Activated naive CD4-positive, alpha-beta T cell (primary cell): ENCODE measurements at places on chromosomes 3 and 15.

- DNase-seq = no peak
Observed at GRCh38 chr15:64480891-64481290, 20.5 kb downstream of the ZNF609 start.

GRCh38 chr15:57502116-57502515, 89.6 kb upstream of the MYZAP start:
- no peak for DNase-seq

DNA sequence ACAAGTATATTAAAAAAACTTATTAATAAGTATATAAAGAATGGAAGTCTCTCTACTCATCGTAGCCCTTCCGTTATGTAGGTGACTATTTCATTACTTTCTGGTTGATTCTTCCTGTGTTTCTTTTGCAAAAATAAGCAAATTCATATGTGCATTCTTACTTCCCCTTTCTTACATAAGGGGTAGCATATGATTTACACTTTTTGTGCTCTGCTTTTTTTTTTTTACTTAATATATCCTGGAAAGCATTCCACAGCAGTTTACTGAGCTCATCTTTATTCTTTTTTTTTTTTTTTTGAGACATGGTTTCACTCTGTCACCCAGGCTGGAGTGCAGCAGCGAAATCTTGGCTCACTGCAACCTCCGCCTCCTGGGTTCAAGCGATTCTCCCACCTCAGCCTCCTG, 12.9 kb downstream of the SCAMP5 start:
- DNase-seq = no peak

GRCh38 chr3:171353423-171353822, 106.8 kb downstream of the TNIK start:
- no peak for DNase-seq

- DNase-seq = no peak
Observed at GRCh38 chr15:48360841-48361240, 29.6 kb downstream of the DUT start.

DNA sequence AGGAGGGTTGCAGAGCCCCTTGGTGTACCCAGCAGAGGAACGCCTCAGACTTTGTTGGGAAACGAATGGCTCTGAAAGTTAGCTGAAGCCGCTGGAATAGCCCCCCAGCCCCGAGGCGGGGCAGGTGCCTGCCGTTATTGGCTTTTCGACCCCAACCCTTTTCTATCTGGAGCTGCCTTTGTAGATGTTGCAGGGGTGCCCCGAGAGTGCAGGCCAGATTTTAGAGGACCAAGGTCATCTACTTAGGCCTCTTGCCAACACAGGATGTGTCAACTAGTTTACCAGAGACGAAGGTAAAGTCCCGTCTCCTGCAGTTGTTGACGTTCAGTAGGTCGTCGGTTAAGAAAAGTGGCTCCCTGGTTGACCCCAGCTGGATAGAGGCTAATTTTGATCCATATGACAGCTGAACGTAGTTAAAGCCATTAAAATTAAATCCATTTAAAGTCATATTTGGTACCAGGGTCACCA, 579 bp upstream of the UBE3A start:
- DNase-seq = no peak

DNA sequence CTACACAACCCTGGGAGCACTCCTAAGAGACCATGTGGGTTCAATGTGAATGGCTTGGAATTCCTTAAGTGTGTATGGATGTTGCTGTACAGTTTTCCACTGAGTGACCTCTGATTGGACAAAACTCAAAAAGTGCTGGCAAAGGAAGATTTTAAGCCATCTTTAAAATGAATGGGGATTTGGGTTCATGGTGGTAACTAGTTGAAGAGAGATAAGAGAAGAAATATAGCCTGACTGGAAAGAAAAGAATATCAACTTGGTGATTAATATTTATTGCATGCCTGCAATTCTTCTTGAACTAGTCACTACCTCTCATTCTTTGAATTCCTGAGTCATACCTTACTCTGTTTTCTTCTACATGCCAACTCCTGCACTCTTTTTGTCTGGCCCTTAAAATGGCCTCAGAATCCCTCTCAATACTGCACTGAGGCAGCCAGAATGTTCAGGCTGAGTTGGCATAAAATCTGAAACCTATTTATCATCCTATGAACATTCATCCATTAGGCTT, 124.7 kb downstream of the RPL22L1 start:
- no peak for DNase-seq

GRCh38 chr15:71146580-71146982, 31.3 kb downstream of the THSD4 start:
- no peak for DNase-seq

DNA sequence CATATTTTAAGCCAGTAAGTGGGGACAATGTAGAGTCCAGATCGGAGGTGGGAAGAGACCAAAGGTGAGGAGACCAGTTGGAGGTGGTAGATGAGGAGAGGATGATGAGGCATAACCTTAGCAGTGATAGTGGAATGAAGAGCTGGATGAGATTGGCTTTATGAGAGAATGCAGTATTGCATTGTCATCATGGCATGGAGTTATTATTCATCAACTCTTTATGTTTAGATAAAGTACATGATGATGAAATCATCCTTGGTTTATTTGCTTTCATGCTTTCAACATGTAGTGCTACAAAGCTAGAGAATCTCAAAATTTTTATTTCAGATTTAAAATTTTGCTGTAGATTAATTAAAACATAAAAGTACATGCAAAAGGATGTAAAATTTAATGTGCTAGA, 64.0 kb downstream of the PPM1L start:
- DNase-seq = no peak

DNA sequence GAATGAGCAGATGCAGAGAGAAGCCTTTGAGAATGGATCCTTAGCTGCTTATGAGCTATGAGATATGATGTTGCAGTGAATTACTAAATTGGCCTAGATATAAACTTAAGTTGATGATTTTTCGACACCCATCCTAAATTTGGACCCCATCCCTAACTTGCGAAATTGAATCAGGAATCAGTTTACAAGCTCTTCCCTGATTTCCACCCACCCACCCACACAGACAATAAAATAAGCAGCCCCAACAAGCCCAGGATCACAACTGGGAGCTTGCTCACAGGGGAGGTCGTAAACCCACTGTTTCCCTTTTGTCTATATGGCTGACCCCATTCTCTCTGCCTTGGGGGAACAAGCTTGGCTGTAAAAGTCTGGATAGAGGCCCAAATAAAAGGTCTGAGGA, 57.3 kb downstream of the GREM1 start:
- no peak for DNase-seq

DNA sequence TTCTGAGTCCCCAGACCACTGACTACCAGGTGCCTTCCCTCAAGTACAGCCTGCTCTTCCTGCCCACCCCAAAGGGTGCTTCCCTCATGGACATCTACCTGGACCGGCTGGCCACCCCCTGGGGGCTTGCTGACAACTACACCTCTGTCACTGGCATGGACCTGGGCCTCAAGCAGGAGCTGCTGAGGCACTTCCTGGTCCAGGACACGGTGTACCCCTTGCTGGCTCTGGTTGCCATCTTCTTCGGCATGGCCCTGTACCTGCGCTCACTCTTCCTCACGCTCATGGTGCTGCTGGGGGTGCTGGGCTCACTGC, 9.3 kb downstream of the DISP2 start:
- no peak for DNase-seq

GRCh38 chr3:149011676-149012075, 20.3 kb downstream of the GYG1 start:
- DNase-seq = no peak

GRCh38 chr3:72311425-72311824, 526.5 kb upstream of the PROK2 start:
- no peak for DNase-seq

DNA sequence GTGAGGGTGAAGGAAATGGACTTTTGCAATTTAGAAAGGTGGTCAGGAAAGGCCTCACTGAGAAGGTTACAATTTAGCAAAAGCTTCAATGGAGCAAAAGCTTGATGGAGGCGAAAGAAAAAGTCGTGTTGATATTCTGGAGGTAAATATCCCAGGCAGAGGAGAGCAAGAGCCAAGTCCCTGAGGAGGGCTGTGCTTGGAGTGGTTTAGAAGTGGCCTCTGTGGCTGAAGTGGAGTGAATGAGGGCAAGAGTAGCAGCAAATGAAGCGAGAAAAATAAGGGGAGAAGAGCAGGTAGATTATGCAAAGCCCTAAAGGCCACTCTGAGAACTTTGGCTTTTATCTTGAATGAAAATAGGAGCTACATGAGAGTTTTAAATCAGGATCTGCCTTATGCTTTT, 54.1 kb downstream of the GUCA1C start:
- DNase-seq = no peak

- no peak for DNase-seq
Observed at GRCh38 chr15:43105077-43105736, 631 bp downstream of the UBR1 start.

- no peak for DNase-seq
Observed at GRCh38 chr3:156793851-156794250, 32.3 kb upstream of the LEKR1 start.

DNA sequence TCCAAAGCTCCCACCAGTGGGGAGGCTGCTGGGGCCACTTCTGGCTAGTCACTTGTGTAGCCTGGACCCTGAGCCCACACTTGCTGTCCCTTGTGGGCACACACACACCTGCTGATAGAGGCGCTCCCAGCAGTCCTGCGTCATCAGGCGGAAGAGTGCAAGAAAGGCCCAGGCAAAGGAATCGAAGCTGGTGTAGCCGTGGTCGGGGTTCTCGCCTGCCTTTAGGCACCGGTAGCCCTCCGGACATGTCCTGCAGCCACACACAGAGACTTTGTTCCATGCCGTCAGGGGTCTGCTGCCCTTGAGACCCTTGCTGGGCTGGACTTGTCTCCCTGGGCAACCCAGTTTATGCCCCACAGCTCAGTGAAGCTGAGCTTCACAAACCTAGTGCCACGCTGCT, 42.9 kb downstream of the SCN5A start:
- DNase-seq = no peak

DNA sequence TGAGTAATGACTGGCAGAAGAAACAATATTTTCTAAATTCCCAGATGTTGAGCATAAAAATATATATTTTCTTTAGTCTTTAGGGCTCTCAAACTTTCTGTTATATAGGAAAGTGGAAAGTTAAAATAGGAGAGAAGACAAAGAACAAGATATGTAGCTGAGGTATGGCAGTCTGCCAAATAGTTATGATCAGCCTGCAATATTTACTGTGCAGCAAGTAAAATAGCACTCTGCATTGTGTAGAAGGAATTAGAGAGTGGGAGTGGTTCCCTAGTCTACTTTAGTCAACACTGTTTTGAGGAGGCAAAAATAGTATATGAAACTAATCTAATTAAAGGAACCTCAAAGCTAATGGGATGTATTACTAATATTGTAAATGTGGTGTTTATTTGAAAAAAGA, 978.1 kb upstream of the ALCAM start:
- DNase-seq = no peak

DNA sequence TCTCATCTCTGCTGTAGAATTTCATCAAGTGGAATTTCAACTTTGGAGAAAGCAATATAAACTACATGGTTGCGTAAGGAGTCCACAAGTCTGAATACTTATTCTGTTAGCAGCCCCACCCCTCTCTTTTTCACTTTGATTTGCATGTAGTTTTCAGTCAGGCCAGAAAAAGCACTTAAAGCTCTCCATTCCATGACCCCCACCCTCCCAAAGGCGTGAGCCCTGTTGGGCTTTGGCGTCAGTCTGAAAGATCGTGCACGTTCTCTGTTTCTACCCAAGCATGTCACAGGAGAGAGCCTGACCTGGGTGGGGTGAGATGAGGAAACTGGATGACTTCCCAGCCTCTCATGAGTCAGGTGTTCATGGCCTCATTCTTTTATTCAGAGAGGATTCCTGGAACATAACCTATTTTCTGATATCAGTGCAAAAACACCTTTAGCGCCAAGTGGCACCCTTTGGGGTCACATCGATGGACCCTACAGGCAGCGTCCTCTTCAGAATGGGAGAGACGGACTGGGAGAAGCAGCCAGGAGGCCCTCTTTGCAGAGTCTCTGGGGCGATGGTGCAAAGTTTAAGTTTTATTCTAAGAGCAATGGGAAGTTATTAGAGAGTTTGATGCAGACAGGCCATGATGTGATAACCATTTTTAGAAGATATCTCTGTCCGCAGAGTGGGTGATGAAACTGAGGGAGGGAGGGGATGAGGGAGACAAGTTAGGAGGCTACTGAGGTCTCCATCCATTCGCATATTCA, 55.8 kb downstream of the LSM3 start:
- no peak for DNase-seq

DNA sequence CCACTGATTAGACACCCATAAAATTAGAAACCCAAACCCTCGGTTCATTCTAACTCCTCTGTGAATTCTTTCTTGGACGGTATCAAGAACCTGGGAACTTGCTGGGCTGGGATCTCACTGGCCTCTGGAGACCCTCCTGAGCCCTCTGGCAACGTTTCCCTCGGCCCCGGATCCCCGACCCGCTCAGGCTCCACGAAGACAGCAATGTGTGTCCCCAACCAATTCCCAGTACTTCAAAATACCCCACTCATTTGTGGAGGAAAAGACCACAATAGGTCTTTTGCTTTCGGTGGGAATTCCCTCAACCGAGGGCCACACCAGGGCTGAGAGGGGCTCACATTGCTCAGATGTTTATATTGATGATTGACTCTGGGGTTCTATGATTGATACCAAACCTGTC, 117.9 kb upstream of the PRR20G start:
- DNase-seq = no peak

DNA sequence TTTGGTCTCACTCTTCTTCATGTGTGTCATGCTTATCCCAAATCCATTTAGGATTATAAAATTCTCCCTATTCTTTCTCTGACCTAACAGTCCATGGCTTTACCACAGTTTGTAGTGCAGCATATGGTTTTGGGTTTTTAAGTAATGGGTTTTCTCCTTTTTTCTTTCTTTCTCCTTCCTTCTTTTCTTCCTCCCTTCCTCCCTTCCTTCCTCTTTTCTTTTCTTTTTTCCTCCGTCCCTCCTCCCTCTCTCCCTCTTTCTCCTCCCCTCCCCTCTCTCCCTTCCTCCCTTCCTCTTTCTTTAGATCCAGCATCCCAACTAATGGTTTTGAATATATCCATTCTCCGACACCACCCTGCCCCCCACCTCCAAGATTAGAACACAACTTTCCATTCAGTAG, 118.9 kb downstream of the RBPMS2 start:
- DNase-seq = no peak

DNA sequence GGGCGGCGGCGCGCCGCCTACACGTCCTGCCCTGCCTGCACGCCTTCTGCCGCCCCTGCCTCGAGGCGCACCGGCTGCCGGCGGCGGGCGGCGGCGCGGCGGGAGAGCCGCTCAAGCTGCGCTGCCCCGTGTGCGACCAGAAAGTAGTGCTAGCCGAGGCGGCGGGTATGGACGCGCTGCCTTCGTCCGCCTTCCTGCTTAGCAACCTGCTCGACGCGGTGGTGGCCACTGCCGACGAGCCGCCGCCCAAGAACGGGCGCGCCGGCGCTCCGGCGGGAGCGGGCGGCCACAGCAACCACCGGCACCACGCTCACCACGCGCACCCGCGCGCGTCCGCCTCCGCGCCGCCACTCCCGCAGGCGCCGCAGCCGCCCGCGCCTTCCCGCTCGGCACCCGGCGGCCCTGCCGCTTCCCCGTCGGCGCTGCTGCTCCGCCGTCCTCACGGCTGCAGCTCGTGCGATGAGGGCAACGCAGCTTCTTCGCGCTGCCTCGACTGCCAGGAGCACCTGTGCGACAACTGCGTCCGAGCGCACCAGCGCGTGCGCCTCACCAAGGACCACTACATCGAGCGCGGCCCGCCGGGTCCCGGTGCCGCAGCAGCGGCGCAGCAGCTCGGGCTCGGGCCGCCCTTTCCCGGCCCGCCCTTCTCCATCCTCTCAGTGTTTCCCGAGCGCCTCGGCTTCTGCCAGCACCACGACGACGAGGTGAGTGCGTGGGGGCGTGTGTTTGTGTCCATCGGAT, 602 bp downstream of the TRIM71 start:
- DNase-seq = no peak
